Neural progenitor cell (in vitro differentiated cells): ENCODE measurements at places on chromosomes 12 and 14. TPM values are rescaled to one million over a fixed set of nuclear protein-coding genes. Genes with fewer than 3 reads are reported as not detected.

DNA sequence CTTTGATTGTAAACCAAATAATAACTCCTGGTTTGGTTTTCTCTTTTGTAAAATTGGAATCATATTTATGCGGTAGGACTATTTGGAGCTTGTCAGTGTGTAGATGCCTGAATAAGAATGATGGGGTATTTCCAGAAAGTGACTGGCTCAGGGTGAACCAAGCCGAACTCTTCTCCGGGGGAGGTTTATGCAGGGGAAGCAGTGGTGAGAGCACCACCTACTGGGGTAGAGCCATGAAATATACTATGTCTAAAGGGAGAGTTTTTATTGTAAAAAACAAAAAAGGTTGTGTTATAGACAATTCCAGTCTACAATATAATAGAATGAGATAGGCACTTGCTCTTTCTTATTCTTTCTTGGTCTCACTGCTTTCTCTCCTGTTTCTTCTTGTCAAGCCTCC is 222.9 kb upstream of the SLC16A7 start:
- DNase-seq: peak; percentile 42
- H3K27ac ChIP-seq: no peak overlapping the region
- H3K4me3 ChIP-seq: no peak overlapping the region
- no peaks in the 10 kb centered on the region for H3K27me3 ChIP-seq
- H3K36me3 ChIP-seq: no peaks in the 10 kb centered on the region
- no peaks in the 10 kb centered on the region for H3K4me1 ChIP-seq

The PLBD2 gene
- 4.9 and 12.0 TPM in 2 replicates for total RNA-seq

DNA sequence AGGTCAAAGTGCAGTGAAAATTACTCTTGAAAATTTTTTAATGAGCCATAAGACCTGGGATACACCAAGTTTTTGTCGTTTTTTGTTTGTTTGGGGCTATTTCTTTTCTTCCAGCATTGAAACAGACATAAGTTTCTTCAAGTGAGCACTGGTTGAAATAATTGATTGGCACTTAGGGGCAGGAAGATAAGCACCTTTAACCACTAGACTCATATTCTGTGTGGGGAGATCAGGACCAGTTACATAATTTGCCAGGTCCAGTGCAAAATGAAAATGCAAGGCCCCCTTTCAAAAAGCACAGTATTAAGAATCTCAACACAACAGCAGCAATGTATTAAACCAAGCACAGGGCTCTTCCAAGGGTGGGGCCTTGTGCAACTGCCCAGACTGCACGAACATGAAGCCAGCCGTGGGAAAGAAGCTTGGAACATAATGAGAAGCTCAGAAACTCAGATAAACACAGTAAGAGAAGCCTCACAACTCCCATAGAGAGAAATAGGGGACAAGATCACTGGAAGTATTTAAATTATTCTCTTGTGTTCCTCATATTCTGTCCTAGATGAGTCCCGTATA is 3.2 kb upstream of the TCP11L2 start:
- no peak overlapping the region for H3K27ac ChIP-seq
- peaks cover 10% of the 10 kb centered on the region for H3K4me1 ChIP-seq
- DNase-seq: no peak
- H3K4me3 ChIP-seq: no peak overlapping the region
- no peaks in the 10 kb centered on the region for H3K36me3 ChIP-seq

The PMCH gene
- total RNA-seq: not detected in 2 replicates

The TAS2R20 gene
- total RNA-seq: 6.4 and 7.4 TPM in 2 replicates

- H3K27ac ChIP-seq: no peak overlapping the region
- DNase-seq: no peak
- H3K36me3 ChIP-seq: no peaks in the 10 kb centered on the region
- peaks cover 16% of the 10 kb centered on the region for H3K4me1 ChIP-seq
- no peaks in the 10 kb centered on the region for H3K27me3 ChIP-seq
Observed at GRCh38 chr14:76933515-76933914, 95.0 kb downstream of the IRF2BPL start.

The CLEC6A gene
- total RNA-seq: not detected in 2 replicates

GRCh38 chr12:104460973-104461698 is 4.4 kb downstream of the CHST11 start:
- DNase-seq: no peak
- no peaks in the 10 kb centered on the region for H3K36me3 ChIP-seq
- H3K4me3 ChIP-seq: no peak overlapping the region

DNA sequence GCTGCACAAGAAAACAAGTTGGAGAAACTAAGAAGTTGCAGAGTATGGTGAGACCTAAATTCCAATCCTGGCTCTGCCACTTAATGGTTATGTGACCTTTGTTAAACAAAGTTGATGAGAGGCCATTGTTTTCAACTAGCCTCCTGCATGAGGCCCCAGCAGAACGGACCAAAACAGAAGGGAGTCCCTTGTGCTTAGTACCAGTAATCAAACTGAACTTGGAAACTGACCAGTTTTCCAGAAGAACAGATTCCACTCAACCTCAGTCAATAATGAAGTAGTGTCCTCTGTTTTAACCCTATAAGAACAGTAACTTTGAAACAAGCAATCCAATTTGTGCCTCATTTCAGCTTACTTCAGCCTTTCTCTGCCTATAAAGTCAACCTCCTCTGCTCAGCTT is 69.9 kb downstream of the C12orf56 start:
- no peak overlapping the region for H3K27ac ChIP-seq
- no peaks in the 10 kb centered on the region for H3K27me3 ChIP-seq
- no peak overlapping the region for H3K4me3 ChIP-seq
- no peak for DNase-seq

DNA sequence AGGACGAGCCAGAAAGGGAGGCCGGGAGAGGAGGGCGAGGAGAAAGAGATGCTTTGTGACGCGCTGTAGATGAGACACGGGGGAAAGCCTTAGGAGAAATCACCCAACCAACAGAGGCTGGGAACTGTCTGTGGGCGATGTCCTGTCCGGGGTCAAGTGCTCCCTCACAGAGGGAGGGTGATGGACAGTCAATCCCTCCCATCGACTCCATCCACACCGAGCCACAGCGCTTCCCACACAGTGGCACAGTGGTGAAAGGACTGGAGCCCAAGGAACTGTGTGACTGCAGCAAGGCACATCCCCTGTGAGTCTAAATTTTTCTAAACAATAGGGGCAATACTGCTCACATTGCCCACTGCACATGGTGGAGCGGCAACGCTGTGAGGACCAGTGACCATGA is 89.1 kb downstream of the TTC7B start:
- H3K27me3 ChIP-seq: no peaks in the 10 kb centered on the region
- no peaks in the 10 kb centered on the region for H3K36me3 ChIP-seq
- DNase-seq: no peak
